ENCODE measurements at places on chromosomes 2 and 18.

GRCh38 chr18:44051026-44051425 is 629.7 kb upstream of the SETBP1 start:
- no peak for DNase-seq
- no peak overlapping the region for H3K27ac ChIP-seq
- H3K4me1 ChIP-seq = no peaks in the 10 kb centered on the region
- H3K4me3 ChIP-seq = no peak overlapping the region
- H3K27me3 ChIP-seq = no peaks in the 10 kb centered on the region

GRCh38 chr18:55509631-55510324 is 78.2 kb downstream of the TCF4 start:
- H3K36me3 ChIP-seq = no peaks in the 10 kb centered on the region
- H3K4me3 ChIP-seq = no peak overlapping the region
- H3K27me3 ChIP-seq = peaks cover 4% of the 10 kb centered on the region
- DNase-seq = no peak

DNA sequence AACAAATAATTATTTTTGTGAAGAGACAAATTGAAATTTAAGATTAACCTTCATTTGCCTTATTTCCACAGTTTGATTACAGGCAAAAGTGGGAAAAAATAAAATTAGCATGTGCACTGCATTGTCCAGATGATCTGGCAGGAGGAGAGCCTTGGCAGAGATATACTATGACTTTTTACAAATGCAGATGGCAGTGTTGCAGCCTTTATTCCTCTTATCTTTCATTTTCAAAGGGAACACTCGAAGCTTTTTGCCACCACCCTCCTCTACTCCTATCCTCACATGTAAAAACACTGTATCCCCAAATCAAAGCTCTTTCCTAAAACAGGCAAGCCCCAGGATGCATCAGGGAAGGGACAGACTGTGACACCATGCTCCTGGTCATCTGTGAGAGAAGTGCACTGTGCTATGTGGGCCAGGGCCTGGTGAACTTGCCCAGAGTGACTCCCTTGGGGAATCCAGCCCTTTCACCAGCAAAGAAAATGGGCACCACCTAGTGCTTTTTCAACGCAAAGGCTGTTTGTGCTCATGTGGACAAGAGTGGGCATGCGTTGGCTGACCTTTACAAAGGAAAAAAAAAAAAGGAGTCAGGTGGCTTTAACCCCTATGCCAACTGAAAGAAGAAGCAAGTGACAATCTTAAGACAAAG is 74.7 kb upstream of the ETAA1 start:
- no peak overlapping the region for H3K4me3 ChIP-seq
- H3K27me3 ChIP-seq = no peaks in the 10 kb centered on the region
- no peak overlapping the region for H3K27ac ChIP-seq
- H3K4me1 ChIP-seq = no peaks in the 10 kb centered on the region

- no peak overlapping the region for H3K4me3 ChIP-seq
- no peak overlapping the region for H3K27ac ChIP-seq
- peaks cover 29% of the 10 kb centered on the region for H3K36me3 ChIP-seq
- H3K27me3 ChIP-seq = no peaks in the 10 kb centered on the region
Observed at GRCh38 chr18:63997606-63998005, 27.7 kb downstream of the SERPINB8 start.

- no peak for DNase-seq
- no peak overlapping the region for H3K4me3 ChIP-seq
- no peak overlapping the region for H3K27ac ChIP-seq
- H3K36me3 ChIP-seq = peaks cover 2% of the 10 kb centered on the region
- H3K4me1 ChIP-seq = no peaks in the 10 kb centered on the region
Observed at GRCh38 chr2:172673056-172673683, 62.5 kb upstream of the RAPGEF4 start.

GRCh38 chr2:32627441-32627813 is 423 bp upstream of the TTC27 start:
- peak overlapping the region; percentile 95 for H3K4me3 ChIP-seq
- H3K4me1 ChIP-seq = peaks cover 28% of the 10 kb centered on the region
- H3K27me3 ChIP-seq = no peaks in the 10 kb centered on the region
- H3K36me3 ChIP-seq = peaks cover 3% of the 10 kb centered on the region
- no peak for DNase-seq
- H3K27ac ChIP-seq = peak overlapping the region; percentile 97

DNA sequence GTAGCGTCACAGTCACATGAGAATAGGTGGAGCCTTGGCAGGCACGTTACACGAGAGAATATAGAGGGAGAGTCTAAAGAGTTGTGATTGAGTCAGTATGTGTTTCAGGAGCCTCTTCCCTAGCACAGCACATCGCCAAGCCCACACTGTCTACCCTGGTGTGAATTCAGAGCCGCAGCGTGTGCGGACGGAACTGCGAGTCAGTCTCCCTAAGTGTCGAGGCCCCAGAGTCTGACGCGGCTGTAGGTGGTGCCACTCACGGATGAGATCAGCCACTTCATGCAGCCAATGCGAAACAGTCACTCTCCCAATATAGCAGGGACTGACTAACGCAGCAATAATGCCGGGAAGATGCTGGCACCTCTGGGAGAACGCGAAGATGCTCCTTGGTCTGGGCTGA is 587.3 kb upstream of the ID2 start:
- no peak for DNase-seq
- H3K4me1 ChIP-seq = no peaks in the 10 kb centered on the region
- H3K27me3 ChIP-seq = no peaks in the 10 kb centered on the region
- H3K36me3 ChIP-seq = no peaks in the 10 kb centered on the region
- no peak overlapping the region for H3K27ac ChIP-seq
- H3K4me3 ChIP-seq = no peak overlapping the region

- no peaks in the 10 kb centered on the region for H3K36me3 ChIP-seq
- H3K4me3 ChIP-seq = no peak overlapping the region
- DNase-seq = no peak
Observed at GRCh38 chr2:4455486-4456155, 752.2 kb downstream of the DCDC2C start.

DNA sequence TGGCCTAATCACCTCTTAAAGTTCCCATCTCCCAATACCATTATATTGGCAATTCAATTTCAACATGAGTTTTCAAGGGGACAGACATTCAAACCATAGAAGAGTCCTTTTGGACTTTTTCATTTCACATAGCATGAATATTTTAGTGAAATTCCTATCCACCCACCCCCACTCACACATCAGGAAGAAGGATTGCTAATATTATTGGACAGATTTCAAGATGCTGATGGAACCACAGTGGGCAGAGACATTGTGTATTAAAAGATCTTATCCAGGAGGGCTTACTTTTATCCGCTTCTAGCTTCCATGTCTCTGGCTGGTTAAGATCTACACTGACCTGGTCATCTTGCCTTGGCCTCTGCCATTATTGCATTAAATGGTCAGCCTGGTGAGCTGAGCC is 297.4 kb upstream of the ACVR2A start:
- no peak overlapping the region for H3K27ac ChIP-seq
- no peaks in the 10 kb centered on the region for H3K36me3 ChIP-seq
- H3K4me3 ChIP-seq = no peak overlapping the region
- H3K27me3 ChIP-seq = no peaks in the 10 kb centered on the region
- DNase-seq = no peak

- DNase-seq = no peak
- no peaks in the 10 kb centered on the region for H3K36me3 ChIP-seq
- H3K4me3 ChIP-seq = no peak overlapping the region
- no peaks in the 10 kb centered on the region for H3K4me1 ChIP-seq
Observed at GRCh38 chr2:58730764-58731487, 489.8 kb upstream of the FANCL start.

DNA sequence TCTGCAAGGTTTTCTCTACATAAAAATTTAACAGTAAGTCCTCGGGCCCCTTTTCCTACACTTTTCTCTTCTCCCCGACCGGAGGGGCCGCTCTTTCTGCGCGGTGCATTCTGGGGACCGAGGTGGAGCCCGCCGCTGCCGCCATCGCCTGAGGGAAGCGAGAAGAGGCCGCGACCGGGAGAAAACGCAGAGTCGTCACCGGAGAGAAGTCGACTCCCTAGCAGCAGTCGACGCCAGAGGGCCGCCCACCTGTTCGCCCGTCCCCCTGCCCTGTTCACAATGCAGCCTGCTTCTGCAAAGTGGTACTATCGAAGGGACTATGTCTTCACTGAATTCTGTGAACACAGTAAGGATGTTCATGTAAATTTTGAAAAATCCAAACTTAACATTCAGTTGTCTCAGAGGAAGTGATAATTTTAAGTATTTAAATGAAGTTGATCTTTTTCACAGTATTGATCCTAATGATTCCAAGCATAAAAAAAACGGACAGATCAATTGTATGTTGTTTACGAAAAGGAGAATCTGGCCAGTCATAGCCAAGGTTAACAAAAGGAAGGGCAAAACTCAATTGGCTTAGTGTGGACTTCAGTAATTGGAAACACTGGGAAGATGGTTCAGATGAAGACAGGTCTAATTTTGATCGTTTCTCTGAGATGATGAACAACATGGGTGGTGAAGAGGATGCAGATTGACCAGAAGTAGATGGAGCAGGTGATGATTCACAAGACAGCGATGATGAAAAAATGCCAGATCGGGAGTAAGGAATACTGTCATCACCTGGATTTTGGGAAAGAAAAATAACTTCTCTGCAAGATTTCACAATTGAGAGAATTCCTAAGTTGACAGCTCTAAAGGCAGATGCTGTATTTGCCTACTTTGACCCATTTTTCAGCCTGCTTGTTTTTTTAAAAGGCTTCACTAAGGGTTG is 55.8 kb downstream of the ASXL2 start:
- peak overlapping the region; percentile 83 for H3K4me3 ChIP-seq
- no peaks in the 10 kb centered on the region for H3K27me3 ChIP-seq
- DNase-seq = peak; percentile 54
- H3K36me3 ChIP-seq = peaks cover 4% of the 10 kb centered on the region

GRCh38 chr2:1010415-1010930 is 59.8 kb downstream of the SNTG2 start:
- no peak for DNase-seq
- H3K36me3 ChIP-seq = no peaks in the 10 kb centered on the region
- H3K27me3 ChIP-seq = no peaks in the 10 kb centered on the region
- no peak overlapping the region for H3K4me3 ChIP-seq
- peaks cover 19% of the 10 kb centered on the region for H3K4me1 ChIP-seq

DNA sequence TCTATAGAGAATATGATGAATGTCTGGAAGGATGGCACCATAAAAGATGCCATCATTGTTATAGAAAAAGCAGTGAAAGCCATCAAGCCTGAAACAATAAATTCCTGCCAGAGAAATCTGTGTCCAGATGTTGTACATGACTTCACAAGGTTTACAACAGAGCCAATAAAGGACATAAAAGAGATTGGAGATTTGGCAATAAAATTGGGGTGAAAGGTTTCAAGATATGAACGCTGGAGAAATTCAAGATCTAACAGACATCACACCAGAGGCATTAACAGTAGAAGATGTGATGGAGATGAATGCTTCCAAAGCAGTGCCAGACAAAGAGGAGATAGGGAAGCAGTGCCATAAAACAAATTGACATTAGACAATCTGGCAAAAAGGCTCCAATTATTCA is 518.8 kb upstream of the ACVR2A start:
- peaks cover 7% of the 10 kb centered on the region for H3K4me1 ChIP-seq
- no peak overlapping the region for H3K27ac ChIP-seq
- DNase-seq = no peak
- no peak overlapping the region for H3K4me3 ChIP-seq
- no peaks in the 10 kb centered on the region for H3K36me3 ChIP-seq

DNA sequence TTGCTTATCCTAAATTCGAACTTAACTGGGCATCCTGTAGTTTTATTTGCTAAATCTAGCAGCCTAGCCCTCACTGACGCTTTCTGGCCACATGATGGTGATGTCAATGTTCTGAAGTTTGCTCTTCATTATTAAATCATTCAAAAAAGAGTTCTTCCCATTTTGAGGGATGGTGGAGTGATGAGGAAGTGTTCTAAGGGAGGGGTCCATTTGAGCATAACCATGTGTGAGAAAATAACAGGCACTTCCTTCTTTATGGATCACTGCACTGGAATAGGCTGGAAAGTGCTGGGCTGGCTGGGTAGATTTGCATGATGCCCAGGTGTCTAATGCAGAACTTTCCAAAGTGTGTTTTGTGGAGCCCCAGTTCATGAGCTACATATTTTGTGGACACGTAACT is 74.2 kb downstream of the TNFRSF11A start:
- DNase-seq = no peak
- H3K27ac ChIP-seq = no peak overlapping the region
- H3K4me1 ChIP-seq = no peaks in the 10 kb centered on the region
- H3K27me3 ChIP-seq = peaks cover 2% of the 10 kb centered on the region
- H3K4me3 ChIP-seq = no peak overlapping the region
- no peaks in the 10 kb centered on the region for H3K36me3 ChIP-seq

DNA sequence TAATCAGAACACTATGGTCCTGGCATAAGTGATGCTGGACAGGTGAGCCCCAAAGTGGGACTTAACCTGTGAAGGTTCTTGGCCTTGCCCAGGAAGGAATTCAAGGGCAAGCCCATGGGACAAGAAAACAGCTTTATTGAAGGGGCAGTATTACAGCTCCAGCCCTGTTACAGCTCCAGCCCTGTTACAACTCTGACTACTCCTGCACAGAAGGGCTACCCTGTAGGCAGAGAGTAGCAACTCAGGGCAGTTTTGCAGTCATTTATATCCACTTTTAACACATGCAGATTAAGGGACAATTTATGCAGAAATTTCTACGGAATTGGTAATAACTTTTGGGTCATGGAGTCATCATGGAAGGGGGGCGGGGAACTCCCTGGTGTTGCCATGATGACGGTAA is 15.7 kb downstream of the IL37 start:
- H3K27me3 ChIP-seq = peaks cover 2% of the 10 kb centered on the region
- no peak overlapping the region for H3K4me3 ChIP-seq
- no peaks in the 10 kb centered on the region for H3K4me1 ChIP-seq
- no peaks in the 10 kb centered on the region for H3K36me3 ChIP-seq
- no peak overlapping the region for H3K27ac ChIP-seq

DNA sequence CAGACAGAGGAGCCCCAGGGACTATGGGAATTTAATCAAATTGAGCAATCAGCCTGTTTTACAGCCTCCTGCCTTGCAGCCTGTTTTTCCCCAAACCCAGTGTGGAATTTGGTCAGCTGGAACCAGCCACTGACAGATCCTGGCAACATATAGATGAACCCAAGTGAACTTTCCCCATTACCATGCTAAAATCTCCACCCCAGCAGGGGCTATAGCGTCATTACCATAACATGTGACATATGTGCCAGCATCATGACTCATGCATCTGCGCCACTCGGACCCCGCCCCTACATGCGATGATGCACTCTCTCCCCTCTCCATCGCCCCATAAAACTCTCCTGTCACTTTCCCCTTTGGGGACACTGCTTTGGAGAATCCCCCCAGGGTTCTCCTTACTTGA is 17.3 kb upstream of the FEZ2 start:
- DNase-seq = no peak
- no peaks in the 10 kb centered on the region for H3K4me1 ChIP-seq
- no peaks in the 10 kb centered on the region for H3K36me3 ChIP-seq
- H3K27ac ChIP-seq = no peak overlapping the region
- no peak overlapping the region for H3K4me3 ChIP-seq
- H3K27me3 ChIP-seq = peaks cover 9% of the 10 kb centered on the region

GRCh38 chr2:75666911-75667310 is 20.3 kb downstream of the MRPL19 start:
- no peak for DNase-seq
- H3K27me3 ChIP-seq = no peaks in the 10 kb centered on the region
- H3K36me3 ChIP-seq = peaks cover 66% of the 10 kb centered on the region
- no peak overlapping the region for H3K4me3 ChIP-seq
- no peak overlapping the region for H3K27ac ChIP-seq
- H3K4me1 ChIP-seq = no peaks in the 10 kb centered on the region
